ENCODE measurements at places on chromosomes 7 and 10.

GRCh38 chr7:157406971-157407370 lies 70.2 kb downstream of the DNAJB6 start:
- no peak for DNase-seq

DNA sequence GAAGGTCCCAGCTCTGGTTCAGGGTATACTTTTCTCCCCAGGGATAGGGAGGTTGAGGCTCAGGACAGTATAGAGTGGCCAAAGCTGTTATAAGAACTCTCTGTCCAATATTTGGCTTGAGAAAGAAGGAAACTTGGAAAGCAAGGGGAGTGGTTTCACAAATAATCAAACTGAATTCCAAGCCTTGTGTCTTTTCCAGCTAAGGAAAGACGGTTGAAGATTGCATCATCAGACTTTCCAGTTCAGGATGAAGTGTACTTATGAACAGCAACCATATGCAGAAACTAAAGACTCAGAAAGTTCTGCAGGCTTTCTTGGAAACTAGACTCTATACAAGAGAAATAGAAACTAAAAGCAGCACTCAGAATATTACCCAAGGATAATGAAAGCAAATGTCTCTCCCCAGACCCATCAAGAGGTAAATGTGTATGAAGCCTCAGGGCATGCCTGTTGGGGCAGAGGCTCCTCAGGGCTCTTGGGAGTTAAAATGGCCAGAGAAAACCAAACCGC lies 46.4 kb downstream of the RAMP3 start:
- no peak for DNase-seq

GRCh38 chr7:116408166-116408565 lies 91.4 kb upstream of the CAV2 start:
- DNase-seq, result no peak

GRCh38 chr10:48400129-48400849 lies 93.8 kb downstream of the MAPK8 start:
- DNase-seq, result no peak

GRCh38 chr7:142556740-142557139 lies 192.5 kb upstream of the PRSS1 start:
- DNase-seq, result no peak

DNA sequence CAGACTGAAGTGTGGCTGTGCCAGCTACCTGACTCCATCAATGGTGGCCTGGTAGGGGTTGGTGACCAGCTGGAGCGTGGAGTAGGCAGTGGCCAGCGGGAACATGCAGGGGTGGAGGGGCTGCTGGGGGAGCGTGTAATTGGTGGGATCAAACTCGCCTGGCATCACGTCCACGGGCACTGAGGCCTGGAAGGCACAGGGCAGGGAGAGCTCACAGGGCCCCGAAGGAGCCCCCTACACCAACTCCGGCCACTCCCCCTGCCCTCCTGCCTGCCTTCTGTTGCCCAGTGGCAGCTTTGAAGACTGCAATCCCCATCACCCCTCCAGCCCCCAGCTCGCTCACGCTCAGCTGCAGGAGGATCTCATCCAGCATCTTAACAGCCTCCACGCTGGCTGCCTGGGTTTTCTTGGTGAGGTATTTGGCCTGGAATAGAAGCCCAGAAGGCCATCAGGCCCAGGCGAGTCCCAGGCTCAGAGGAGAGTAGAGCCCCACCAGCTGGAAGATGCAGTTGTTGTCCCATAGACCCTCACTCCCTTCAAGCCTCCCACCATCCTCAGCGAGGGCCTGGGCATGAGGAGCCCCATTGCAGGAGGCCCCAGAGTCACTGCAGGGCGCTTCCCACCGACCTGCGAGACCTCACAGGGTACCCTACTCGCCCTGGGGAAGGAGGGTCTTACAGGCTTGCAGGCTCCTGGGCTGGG lies 7.1 kb downstream of the POLD2 start:
- no peak for DNase-seq

- no peak for DNase-seq
Measured at GRCh38 chr7:129751916-129752315, 140.4 kb downstream of the NRF1 start.

DNA sequence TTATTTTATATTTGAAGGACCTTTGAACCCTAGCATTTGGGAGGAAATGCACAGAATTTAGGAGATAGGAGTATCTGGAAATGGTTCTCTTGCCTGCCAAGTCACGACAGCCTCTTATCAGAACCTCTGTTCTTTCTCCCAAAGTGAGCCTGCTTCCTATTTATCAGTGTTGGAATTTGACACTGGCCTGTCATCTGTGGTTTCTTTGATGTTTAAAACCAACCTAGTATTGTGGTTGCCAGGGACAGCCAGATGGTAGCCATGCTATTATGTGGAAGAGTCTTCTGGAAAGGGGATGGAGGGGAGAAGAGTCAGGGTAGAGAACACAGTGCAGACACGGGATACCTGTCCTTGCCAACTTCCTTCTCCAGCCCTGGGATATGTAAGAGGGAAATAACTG lies 21.1 kb downstream of the ZNF282 start:
- DNase-seq, result no peak

DNA sequence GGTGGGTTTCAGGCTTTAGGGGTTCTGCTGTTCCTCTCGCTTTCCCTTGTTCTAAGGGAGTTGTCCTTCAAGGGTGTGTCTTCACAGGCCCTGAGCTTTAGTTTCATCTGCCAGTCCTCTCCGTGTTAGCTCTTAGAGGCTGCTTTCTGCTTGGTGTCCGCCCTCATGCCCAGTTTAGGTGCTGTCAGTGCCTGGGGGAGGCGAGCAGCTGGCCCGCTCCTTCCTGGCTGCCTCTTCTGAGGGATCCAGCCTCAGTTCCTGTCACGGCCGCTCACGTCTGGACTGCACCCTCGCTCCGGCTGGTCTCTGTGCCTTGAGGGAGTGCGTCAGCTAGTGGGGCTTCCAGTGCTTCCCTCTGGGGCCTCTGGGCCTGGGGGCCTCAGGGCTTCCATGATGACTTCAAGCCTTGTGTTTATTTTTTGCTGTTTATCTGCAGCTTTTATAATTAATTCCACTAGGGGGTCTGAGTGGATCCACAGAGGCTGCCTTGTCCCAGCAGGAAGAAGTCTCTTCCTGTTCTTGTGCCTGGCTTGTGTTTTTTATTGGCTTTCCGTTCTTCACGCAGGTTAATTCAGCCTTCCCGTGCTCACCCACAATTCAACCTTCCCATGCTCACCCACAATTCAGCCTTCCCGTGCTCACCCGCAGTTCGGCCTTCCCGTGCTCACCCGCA lies 33.0 kb downstream of the WDR37 start:
- no peak for DNase-seq

- DNase-seq, result no peak
Measured at GRCh38 chr7:145718129-145718528, 398.5 kb upstream of the CNTNAP2 start.

DNA sequence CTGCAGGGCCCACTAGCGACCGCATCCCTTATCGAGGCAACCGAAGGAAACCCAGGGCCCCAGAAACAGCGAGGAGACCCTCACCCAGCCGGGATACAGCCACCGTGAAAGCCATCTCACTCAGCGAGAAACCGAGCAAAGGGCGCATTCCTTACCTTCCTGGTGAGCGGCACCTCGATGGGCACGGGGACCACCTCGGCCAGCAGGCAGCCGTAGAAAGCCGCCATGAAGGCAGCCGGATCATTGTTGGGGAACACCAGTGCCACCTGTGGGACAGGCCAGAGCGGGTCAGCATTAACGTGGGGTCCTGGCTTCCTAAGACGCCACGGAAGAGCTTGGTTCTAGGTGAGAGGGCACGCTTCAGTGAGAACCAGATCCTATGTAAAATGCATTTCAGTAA lies 263.7 kb downstream of the ZMYND11 start:
- no peak for DNase-seq

DNA sequence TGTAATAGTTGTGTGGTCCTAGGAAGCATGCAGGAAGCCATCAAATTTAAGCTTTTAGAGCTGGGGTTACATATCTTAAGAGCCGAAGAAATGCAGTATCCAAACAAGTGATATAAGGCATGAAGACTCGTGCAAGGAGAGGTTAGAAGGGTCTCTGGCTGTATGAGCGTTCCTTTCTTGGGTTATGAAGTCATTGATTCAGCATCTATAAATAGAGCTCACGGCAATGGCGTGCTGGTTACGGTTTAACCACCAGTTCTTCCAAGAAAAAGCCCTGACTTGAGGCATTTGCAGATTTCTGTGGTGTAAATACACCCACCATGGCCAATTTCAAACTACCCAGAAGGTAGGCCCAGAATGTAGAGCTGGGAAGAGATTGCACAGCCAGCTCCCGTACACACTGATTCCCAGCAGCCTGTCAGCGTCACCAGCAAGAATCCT lies 72.0 kb upstream of the KAT6B start:
- no peak for DNase-seq

DNA sequence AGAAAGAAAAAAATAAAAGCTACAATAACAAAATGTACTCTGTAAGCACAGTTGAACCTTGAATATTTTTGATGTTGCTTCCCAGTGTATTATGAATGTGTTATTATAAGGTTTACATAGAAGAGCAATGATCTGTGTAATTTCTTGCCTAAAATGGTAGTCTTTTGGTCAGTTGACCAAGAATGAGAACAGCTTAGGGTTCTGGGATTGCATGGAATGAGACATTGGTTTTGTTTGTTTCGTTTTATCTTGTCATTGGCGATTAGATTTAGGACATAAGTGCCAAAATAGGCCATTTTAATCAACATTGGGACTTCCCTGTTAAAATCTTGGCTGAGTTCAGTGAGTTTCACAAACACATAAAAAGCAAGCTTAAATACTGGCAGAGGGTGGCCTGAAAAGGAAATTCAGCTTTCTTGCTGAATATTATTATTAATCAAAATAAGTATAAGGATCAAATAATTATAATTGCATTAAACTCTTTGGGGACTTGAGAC lies 49.1 kb upstream of the GLCCI1 start:
- DNase-seq, result no peak

- DNase-seq, result no peak
Measured at GRCh38 chr7:90690159-90690858, 94.2 kb downstream of the CDK14 start.

GRCh38 chr7:20417260-20417659 lies 86.6 kb downstream of the ITGB8 start:
- DNase-seq, result no peak

GRCh38 chr10:49076319-49076718 lies 39.0 kb downstream of the VSTM4 start:
- no peak for DNase-seq

DNA sequence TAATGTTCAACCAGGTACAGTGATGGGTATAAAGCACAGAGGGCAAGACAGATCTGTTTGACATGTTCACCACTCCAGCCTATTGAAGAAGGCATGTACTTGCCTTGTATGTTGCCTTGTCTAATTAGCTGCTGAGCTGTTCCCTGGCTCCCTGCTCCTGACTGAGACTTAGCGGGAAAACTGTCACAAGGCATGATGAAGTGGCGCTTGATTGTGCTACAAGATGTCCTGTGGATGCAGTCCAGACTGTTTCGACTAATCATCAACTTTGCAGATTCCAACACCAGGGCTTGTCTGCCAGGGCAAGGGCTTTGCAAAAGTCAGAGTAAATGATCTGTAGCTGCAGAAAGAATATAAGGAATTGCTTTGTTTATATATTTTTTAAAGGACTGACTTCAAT lies 136.2 kb upstream of the NRBF2 start:
- DNase-seq, result no peak

DNA sequence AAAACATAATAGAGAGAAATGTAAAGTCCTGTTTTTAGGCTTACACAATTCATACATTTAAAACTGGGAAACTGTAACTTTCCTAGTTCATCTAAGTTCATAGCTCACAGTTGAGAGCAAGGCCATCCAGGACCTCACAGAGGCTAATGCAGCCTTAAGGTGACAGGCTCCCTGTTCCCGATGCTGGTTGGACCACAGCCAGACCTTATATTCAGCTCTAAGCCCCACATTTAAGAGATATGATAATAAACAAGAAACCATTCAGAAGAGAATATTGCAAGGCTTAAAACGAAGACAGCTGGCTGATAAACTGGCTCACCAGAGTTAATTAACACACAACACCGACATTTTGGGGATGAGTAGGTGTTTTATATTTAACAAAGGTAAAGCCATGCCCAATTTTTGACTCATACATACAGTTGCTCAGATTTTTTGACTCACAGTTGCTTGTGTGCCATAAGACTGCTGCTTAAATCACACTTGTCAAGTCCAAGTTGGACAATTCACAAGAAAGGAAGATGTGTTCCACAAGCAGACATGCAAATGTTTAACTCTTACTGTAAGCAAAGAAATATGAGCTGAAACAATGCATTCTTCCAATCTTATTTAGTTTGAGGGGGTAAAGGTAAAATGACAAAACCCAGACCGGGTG lies 41.1 kb upstream of the TMEM213 start:
- no peak for DNase-seq

GRCh38 chr7:86733783-86734182 lies 90.1 kb downstream of the GRM3 start:
- peak; percentile 18 for DNase-seq

- DNase-seq, result no peak
Measured at GRCh38 chr10:26622891-26623290, 74.6 kb upstream of the PDSS1 start.

DNA sequence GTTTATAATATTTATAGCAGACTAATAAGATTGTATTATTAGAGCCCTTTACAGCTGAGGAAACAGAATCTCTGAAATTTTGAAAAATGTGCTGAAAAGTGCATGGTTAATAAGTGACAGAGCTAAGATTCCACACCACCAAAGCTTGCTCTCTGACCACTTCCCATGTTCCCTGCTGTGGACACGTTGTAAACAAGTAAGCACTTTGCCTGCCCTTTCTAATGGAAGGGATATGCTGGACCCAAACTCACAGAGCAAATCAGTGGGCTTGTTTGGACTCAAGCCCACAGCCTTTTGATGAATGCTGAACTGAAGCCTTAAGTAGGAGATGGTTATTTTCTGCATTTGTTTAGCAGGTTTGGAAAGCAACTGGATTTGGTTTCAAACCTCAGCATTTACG lies 214.0 kb upstream of the TMEM72 start:
- no peak for DNase-seq

GRCh38 chr10:75261813-75262705 lies 26.3 kb upstream of the COMTD1 start:
- DNase-seq, result no peak

DNA sequence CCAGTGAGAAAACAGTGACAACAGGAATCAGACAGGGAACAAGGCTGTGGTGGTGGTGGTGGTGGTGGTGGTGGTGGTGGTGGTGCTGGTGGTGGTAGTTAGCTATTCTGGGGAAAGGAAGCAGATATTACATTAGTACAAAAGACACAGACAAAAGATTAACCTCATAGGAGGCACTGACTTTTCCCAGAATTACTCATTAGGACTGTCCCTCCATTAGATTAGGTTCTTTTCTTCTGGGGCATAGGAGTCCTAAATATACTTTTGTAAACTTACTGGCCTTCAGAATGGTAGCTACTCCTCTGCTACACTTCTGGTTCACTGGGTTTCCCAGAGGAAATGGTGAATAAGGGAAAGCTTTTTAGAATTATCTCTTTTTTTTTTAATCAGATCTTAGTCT lies 156.6 kb upstream of the SEMA3D start:
- DNase-seq, result no peak

DNA sequence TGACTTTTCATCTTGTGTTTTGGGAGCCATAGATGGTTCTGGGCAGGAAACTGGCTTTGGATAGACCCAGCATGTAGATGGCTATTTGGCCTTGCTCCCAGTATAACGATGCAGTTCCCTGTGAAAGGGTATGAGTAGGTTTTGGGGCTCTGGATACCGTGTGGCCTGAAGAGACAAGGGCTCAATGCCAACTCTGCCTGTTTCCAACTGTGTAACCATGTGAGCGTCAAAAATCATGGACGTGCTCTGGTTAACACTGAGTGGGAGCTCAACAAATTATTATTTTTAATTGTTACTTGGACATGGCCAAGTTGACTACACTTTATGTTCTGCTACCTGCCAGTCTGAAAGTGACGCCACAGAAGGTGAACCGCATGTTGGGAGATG lies 41.8 kb downstream of the EGFR start:
- DNase-seq, result no peak

GRCh38 chr10:47031211-47031900 lies 120.1 kb downstream of the PTPN20 start:
- DNase-seq, result no peak
